ENCODE measurements at places on chromosomes 1 and 21.

DNA sequence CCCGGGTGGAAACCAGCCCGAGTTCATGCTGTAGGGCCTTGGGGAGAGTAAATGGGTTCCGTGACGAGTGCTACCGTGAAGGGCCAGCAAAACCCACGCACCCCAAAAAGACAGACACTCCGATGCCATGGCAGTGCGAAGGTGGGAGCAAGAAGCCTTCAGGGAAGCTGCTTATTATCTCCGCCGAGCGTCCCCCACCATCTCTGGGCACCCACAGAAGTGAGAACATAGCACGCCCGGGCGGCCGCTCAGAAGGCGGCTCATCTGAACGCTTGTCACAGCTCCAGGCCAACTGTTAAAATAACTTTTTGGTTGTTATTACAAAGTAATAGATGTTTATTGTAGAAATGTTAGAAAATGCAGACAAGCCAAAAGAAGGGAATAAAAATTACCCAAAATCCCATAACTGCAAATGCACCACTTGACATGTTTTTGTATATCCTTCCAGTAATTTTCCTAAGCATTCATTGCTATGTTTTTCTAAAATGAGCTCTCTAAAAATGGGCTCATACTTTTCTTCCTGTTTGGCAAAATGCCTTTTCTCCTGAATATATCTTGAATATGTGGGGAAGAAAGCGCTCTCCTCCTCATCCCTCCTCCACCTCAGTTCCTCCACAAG is 234.9 kb downstream of the NPHP4 start:
- no peak for DNase-seq

- no peak for DNase-seq
These were observed 50.8 kb downstream of the RHBG start for GRCh38 chr1:156419854-156420204.

GRCh38 chr21:39088831-39089380 is 94.3 kb downstream of the PSMG1 start:
- DNase-seq, result peak; percentile 73

DNA sequence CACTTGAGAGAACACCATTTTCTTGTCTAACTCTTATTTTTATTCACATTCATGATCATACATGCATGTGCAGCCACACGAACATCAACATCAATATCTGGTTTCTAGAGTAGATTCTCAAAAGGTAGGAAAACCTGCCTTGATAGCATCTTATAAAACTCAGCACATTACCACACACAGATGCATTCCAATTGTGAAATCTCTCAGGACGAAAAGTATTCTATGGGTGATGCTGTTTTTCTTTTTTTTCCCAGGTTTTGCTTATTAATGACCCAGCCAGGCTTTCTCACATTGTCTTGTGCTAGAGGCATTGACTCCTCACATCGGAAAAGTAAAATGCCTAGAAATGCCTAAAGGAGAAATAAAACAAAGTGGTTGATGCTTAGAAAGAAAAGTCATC is 562.8 kb downstream of the KIF26B start:
- DNase-seq, result no peak

DNA sequence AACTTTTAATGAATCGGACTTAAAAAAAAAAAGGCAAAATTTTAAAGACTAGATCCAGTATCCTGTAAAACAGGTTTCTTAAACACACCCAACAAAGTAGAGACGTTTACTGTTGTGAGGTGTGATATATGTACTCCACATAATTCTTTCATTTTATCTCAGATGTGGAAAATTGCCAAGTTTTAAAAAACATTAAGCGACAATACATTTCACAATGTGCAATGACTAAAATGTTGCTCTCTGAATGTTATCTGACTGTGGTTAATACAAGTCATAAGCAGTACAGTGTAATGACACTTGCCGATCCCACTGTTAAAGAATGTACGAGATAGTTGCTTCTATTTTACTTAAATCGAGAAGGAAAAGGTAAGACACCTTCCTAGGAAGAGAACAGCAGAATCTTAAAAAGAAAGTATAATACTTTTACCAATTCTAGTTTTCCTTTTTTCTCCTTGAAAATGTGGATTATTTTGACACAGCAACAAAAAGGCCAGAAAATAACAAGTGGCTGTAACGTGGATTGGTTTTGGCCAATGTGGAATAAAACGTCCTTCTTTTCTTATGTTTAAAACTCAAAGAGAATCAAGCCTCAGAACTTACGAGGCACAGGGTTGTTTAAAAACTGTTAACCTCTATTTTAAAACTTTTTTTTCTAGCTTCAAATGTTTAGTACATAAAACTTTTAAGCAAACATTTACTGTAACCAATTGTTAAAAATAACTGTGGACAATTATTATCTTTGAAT is 51.4 kb downstream of the TP53BP2 start:
- no peak for DNase-seq

Data from EL (cell line).